ENCODE measurements at places on chromosomes 5 and 9.
A peak's percentile ranks its signal among the peaks of the same experiment; 100 is the strongest.

GRCh38 chr5:87121304-87122150 lies 146.2 kb upstream of the RASA1 start:
- peak; percentile 6 for DNase-seq

DNA sequence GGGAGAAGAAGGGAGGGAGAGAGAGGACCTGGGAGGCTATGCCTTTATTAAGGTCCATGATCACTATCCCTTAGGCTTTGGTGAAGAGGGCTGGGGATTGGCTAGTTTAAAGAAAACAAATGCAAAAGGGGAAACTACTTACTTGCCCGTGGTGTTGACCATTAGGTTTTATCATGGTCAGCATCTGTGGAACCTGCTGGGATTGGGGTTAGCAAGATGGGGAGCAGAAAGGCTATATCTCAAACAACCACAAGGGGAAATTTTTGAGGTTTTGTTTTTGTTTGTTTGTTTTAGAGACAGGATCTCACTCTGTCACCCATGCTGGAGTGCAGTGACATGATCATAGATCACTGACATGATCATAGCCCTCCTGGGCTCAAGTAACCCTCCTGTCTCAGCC lies 9.0 kb upstream of the RAD23B start:
- DNase-seq, result no peak

DNA sequence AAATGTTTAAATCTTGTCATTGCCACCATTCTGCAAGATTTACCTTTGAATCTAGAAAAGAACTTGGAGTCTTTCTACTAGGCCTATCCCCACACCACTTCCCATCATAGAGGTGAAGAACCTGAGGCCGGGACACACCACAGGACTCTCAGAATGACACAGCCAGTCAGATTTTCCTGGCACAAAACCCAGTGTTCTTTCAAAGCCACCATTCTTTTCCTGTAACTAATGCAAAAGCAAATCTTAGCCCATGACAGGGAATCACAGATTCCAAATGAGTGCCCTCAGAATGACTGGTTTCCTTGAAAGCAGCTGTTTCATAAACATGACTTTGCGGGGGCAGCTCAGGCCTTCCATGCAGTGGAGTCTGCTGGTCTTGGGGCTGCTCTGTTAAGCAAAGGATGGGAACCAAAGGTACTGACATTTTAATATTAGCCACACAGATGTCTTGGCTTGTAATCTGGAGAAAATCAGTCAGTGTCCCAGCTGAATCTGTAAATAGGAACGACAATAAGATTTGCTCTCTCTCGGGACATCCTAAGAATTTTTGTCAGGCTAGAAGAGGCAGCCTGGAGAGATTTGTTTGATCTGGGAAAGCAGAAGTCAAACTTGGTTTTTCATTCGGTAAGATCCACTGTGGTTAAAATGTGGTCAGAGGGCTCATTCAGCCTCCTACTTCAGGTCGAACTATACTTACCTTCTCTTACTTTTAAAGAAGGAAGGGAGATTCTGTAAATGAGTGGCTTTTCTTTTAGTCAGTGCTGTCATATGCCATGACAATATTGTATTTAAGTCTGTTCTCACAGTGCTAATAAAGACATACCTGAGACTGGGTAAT lies 115.1 kb downstream of the PALM2AKAP2 start:
- no peak for DNase-seq

DNA sequence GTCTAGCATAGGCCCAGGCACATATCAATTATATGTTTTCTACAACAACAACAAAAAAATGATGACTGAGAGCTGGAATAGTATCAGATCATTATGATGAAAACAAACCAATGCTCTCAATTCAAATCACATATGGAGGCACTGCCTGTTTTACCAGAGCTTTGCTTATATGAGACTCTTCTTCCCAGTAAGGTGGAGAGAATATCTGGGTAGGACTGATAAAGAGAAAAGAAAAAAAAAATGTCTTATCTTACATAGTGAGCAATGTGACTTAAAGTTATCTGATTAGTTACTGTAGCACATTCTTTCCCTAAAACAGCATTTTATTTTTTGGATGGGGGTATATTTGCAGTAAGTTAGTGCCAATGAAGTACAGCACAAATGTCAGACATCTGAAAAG lies 154.8 kb downstream of the RAB3C start:
- no peak for DNase-seq

DNA sequence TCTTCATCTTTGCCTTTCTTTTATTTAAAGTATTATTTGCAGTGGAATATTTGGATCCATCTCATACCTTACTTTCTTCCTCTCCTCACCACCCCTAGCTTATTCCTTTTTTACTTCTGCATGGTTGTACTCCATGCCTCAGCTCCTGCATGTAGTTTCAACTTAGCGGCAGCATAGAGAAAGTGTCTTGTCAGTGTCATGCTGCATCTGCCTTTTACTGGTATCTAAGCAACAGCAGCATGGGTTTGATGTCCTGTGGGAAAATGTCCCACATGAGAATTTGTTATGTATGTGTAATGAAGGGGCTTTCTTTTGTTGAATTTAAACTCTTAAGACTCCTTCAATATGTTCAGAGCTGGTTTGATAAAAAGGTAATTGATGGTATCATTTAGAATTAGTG lies 20.6 kb downstream of the TCERG1 start:
- no peak for DNase-seq

GRCh38 chr5:13107537-13107936 lies 837.0 kb downstream of the DNAH5 start:
- no peak for DNase-seq

DNA sequence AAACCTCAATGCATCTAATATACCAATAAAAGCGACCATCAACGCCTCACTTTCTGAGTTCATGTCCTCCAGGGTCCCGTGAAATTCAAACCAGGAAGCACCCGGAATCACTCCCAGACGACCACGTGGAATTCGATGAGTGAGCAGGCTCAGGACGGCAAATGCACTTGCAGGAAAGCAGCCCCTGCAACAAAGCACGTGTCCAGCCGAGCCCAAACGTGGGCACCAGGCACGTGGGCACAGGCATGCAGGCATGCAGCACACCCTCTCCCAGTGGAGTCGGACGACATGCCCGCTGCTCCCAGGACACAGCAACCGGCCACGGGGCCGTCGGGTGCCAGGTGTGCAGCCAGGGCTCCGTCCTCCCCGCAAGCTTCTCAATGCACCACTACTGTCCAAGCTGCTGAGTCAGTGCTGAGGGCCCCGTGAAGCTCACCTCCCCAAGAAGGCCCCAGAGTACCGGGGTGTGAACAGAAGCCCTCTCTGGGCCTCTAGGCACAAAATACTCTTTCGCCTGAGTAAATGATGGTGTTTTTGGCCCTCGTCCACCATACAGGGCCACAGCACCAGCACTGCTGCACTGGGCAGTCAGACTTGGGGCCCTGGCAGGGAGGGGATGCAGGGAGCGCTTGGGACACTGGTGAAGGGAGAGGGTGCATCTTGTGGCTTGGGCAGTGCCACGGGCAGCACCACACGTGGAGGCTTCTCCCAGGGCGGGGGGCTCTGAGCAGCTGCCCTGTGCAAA lies 87.6 kb downstream of the VAV2 start:
- DNase-seq, result no peak

- no peak for DNase-seq
Measured at GRCh38 chr5:3740546-3741373, 145.1 kb downstream of the IRX1 start.

DNA sequence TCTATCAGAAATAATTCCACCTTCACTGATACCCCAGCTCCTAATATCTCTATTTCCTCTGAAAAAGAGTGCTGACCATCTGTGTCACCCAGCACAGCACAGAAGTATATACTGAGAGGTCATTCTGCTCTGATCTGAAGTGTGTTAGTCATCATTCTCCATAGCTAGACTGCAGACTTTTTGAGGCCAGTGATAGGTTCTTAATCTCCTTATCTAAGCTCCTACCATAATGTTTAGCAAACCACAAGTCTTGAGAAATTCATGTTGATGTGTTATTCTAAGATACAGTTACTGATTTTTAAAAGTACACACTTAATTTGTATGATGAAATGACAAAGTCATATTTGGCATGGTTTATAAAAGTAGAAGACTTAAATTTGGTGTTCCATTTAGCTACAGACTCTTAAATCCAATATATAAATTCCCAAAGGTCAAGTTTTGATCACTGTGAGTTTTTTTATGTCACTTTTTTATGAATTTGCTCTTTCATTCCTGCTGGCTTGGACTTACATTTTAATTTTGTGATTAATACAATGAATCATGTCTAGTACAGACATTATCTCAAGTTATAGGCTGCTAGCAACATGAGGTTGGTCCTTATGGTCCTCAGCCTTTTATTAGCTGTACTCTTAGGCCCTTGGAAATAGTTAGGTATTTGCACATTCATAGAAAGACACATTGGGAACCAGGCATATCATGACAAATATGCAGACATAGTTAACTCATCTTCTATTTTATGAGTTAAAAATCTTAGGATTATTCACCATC lies 380.8 kb downstream of the EBF1 start:
- DNase-seq, result no peak

DNA sequence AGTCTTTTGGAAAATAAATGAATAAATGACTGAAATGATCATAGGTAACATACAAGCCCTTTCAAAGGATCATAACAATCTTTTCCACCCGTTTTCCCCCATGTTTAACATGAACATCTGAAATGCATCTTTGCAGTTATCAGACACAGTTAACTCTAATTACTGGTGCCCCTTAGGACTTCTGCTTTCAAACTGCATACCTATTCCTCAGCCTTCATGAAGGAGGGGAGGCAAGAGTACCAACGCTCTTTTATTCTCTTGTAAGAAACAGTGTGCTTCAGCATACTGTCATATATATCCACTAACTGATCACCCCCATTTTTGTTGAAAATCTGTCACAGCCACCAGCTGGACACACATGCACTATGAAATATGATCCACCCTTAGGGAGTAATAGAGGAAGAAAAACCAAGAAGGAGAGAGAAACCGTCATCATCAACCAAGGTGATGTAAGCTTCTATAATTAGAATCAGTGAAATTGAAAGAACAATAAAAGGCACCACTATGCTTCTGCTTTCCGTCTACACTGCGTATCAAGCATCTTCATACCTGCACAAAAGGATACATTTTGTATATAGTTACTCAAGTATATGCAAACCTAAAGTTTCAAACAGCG lies 98.7 kb downstream of the RAPGEF6 start:
- no peak for DNase-seq

GRCh38 chr5:51380603-51381207 lies 2.5 kb upstream of the ISL1 start:
- DNase-seq, result no peak

- no peak for DNase-seq
Measured at GRCh38 chr5:2563046-2563445, 188.4 kb downstream of the IRX2 start.

DNA sequence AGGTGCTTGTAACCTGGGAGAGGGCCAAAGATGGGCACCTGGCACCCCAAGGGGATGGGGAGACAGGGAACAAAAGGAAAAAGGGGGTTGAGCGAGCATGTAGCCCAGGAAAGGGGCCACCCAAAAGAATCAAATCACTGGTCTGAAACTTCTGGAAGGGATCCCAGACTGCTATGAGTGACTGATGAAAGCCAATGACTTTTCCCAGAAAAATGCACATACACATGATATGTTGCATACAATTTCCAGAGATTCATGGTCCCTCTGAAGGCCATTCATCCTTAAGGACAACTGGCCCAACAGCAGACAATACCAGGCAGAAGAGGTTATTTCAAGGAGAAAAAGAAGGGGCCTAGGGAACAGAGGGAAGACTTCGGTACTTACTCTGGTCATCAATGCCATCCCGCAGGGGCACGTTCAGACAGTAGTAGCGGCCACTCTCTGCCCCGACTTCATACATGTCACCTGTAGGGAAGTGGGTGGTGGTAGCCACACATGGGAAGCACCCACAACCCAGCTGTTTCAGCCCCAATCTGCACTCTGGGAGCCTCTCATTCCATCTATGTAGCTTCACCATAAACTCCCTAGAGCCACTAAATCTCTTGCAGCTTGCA lies 8.4 kb downstream of the HDAC3 start:
- DNase-seq, result no peak

DNA sequence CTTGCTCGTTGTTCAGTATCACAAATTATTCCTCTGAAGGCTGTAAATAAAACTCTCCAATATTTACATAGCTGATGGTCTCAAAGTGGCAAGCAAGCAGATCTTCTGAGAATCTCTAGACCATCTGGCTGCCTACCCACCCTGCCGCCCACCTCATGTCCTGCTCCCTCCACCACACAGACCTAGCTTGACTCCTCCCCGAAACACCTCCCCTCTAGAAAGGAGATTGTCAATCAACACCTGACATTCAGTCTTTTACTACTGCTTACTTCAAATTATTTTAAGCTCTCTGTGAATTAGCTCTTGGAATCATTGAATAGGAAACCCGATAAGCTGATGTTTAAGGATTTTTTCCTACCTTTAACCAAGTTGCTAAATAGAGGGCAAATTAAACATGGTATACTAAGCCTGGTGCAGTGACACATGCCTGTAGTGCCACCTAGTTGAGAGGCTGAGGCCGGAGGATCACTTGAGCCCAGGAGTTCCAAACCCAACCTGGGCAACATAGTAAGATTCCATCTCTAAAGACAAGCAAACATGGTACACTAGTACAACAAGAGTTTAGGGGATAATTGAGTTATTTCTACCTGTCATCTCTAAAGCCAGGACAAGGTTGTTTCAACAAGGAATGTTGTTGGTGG lies 10.9 kb upstream of the SOWAHA start:
- DNase-seq, result no peak

DNA sequence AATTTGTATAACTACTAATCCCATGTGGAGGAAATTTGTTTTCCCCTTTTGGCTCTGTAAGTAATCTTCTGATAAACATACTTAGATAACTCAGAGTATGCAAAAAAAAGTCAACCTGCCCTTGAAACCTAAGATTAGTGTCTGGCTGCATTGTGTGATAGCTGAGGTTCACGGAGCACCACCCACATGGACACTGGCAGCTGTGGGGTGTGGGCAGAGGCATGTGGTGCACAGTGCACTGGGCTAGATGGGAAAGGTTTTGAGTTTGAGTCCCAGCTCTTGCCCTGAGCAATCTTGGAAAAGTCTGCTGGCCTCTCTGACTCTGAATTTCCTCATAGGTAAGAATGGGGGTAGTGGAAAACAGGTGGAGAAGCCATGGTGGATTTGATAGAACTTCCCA lies 75.1 kb downstream of the PLCXD3 start:
- no peak for DNase-seq

GRCh38 chr5:137615171-137615775 lies 116.1 kb upstream of the SPOCK1 start:
- no peak for DNase-seq

- DNase-seq, result peak; percentile 8
Measured at GRCh38 chr5:61332358-61332749, 296 bp downstream of the ZSWIM6 start.

GRCh38 chr9:93467462-93467861 lies 14.1 kb upstream of the FAM120AOS start:
- no peak for DNase-seq

DNA sequence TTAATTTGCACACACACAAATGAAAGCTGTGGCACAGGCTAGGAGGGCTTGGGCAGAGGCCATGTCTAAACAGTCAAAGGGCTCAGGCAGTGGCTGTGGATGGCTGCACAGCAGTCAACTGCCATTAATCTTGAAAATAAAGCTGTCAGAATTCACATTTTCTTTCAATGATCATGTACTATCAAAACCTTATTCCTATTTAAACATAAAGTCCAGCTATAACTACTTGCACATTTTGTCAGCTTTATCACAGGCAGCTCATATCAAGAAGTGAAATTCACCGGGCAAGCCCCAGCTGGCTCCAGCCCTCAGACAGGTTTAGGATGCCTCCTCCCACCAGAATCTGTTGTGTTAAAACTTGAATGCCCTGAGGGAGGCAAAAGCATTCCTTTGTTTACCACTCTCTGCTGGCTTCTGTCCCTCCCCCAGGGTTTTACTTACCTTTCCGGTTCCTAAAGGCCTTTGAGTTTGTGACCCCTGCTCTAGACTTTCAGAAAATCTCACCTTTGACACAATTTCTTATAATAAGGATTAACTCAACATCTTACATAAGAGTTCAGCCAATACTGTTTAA lies 54.9 kb upstream of the GRAMD2B start:
- no peak for DNase-seq

Data from stimulated activated CD4-positive, alpha-beta T cell treated with anti-CD3 and anti-CD28 coated beads, Interleukin-12 subunit alpha, Interleukin-12 subunit beta, amount 100 ng/mL, for 24 hours (primary cell).